ENCODE measurements at places on chromosomes 1 and 21.

GRCh38 chr21:35273333-35273732, 224.2 kb upstream of the RUNX1 start:
- DNase-seq, result no peak

GRCh38 chr1:119254067-119254720, 113.7 kb upstream of the WARS2 start:
- DNase-seq, result no peak

- no peak for DNase-seq
Measured at GRCh38 chr1:234244482-234244881, 128.8 kb upstream of the COA6 start.

DNA sequence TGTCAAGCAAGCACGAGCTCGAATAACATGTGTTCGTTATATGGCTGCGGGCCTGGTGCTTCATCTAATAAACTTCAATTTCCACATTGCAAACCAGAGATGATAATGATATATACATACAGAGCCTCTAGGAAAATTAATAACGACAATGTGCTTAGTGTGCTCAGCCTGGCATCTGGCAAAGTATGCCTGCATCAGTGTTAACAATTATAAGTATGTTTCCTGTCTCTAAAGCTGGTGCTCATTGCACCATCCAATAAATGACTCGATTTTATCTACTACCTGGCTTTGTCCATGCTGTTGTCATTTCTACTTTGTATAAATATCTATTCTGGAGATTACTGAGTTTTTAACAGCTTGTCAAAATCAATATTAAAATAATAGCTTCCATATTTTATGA, 1402.6 kb downstream of the MRPL39 start:
- DNase-seq, result no peak

GRCh38 chr1:185969028-185969427, 234.8 kb downstream of the HMCN1 start:
- DNase-seq, result no peak

GRCh38 chr1:203214871-203215270, 14.6 kb downstream of the CHIT1 start:
- no peak for DNase-seq

DNA sequence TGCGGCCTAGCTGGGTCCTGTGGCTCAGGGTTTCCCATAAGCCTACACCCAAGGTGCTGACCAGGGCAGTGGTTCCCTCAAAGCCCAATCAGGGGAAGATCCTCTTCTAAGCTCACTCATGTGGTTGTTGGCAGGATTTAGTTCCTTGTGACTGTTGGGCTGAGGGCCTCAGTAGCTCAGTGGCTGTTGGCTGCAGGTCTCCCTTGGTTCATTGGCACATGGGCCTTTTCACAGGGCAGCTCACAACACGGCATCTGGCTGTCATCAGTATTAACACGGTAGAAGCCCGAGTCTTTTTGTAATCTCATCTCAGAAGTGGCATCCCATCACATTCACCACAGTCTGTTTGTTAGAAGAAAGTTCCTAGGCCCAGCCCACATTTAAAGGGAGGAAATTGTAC, 188.2 kb upstream of the HMCN1 start:
- no peak for DNase-seq

DNA sequence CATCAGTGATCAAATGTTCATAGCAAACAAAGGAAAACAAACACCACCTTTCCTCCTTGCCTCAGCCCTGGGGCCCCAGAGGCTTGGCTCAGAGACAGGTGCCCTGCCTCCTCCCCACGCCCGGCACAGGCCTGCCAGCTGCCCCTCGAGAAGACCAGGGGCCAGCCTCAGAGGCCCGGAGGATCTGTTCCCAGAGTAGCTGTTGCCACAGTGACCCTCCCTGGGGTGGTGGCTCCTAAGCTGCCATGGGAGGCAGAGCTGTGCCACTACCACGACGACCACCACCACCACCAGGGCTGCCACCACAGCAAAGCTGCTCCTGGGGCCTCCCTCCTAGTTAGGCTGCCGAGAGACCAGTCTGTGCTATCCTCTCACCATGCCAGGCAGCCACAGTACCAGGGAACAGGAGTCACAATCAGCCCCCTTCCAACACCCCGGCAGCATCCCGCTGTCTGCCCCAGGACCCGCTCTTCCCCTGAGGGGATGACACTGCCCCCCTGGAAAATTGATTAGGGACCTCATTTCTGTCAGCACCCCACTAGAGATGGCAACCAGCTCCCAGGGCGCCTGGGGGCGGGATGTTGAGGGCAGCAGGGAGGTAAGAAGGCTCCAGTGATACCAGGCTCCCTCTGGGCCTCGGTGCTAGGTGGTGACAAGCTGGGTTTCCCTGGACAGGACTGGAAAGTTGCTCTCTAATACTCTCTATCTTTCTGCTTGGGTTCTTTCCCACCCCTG, 30.5 kb downstream of the KCNC4 start:
- no peak for DNase-seq

DNA sequence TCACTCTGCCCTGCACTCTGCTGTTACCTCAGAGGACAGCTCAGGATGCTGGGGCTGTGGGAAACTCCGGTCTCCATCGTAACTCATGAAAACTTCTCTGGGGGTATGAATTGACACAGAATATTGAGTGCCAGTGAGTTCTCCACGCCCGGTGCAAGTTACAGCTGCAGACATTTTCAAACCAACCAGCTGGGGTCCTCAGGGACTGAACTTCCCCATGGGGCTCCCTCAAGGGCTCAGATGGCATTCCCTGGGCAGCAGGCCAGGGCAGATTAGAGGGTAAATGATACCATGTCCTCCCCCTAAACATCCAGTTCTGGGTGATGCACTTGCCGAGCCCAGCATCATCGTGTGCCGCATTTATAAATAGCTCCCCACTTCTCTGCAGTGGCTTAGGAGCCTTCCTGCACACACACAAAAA, 27.8 kb upstream of the CCSAP start:
- DNase-seq, result no peak

DNA sequence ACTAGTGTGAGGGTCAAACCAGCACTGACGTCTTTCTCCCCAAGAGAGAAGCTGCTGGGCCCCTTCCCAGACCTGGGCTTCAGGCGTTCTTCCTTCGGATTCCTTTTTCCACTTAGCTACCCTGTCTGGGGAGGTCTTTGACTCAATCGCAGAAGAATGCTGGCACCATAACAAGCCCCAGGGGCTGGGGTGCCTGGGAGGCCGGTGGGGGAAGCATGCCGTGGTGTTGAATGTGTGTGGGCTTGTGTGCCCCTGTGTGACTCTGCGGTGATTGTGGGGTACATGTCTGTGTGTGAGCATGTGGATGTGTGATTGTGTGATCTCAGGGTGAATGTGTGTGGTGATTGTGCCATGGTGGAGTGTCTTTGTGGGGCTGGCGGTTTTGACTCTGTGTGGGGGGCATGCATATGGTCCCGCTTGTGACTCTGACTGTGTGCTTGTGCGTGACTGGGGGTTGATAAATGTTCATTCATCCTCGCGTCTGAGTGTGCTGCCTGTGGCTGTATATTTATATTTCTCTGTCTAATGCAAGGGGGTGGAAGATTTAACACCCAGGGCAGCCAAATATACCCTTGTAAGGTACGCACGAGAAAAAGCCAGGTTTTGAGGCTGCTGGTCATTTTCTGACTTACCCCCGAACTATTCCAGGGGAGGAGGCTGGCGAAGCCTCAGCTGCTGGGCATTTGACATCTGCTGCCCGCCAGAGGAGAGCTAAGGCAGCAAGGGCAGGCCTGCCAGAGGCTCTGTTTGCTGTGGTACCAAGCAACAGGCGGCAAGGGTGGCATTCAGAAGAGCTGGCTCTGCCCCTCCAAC, 1.1 kb upstream of the SYNC start:
- no peak for DNase-seq

GRCh38 chr21:39602076-39602689, 10.6 kb upstream of the B3GALT5 start:
- no peak for DNase-seq

DNA sequence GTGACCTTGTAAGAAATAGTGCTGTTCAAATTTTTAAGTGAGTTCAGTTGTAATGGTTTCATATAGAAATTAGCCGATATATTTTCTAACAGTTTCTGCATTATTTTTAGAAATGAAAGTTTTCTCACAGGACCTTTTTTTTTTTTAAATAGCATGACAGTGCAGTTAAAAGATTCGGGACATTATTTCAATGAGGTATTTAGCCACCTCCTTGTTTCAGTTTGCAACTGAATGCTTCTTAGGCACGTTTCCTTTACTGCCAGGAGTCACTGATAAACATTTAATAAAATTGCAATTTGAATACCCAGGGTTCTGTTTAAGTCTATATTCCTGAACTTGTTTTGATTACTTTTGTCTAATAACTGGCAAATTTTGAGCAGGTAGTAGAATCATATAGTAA, 304.7 kb downstream of the TM2D1 start:
- DNase-seq, result no peak

DNA sequence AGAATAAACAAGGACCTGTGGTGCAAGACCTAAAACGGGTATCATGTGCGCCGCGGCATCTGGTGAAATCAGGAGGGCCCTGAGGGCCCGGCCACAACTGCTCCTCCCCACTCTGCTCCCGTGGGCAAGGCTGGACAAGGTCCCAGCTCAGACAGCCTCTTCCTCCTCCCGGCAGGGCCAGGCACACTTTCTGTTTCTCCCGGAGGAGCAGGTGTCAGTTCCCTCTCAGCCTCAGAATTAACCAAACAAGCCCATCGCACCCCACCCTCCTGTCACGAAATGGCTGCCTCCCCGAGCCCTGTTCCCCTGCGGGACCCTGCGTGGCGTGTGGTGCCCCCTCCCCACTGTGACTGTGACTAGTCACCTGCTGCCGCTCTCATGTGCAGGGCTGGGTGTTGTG, 15.2 kb downstream of the PTTG1IP start:
- no peak for DNase-seq

DNA sequence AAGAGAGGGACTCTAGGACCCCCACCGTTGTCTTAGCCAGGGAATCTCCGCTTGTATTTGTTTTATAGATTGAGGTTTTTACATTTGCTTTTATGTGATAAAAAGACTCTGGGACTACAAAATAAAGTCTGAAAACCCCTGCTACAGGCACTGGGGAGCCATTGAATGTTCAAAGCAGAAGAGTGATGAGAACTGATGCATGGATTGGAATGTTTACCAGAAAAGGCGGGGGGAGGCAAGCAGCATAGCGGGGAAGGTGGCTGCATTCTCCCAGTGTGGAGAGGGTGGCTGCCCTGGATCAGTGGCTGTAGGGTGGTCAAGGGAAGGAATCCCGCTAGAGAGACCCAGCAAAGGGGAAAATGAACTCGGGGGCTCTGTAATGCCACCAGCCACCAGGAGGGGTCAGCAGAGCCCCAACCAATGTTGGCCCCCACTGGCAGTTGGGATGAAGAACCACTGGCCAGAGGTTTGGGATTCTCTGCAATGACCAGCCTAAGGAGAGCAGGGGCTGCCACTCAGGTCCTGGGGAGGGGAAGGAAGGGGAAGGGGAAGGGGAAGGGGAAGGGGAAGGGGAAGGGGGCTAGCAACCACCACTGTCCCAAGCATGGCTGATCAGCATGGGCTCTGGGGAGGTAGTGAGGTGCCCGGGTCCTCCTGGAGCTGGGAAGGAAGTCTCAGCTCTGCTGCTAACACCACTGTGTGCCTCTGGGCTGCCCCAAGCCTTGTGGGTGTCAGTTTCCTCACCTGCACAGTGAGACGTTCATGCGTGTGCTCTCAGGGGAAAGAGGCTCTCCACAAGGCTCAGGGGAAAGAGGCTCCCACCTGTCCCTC, 19.2 kb upstream of the PEF1 start:
- no peak for DNase-seq

- no peak for DNase-seq
Measured at GRCh38 chr1:167621780-167622313, 8.2 kb upstream of the RCSD1 start.

DNA sequence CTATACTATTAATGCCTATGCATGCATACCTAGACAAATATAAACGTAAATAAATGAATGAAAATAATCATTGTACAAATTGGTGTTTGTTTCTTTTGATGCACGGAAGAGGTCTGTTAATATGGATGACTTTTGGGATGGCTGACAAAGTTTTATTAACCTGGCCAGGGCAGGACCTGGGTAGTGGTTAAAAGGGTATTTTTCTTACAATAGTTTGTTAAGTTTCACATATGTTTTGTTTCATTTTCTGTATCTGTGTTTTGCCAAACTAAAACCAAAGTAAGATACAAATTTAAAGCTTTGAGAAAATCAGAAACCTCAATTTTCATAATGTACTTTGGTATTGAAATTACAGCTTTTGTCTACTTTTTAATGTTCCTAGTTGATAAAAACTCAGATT, 222.7 kb upstream of the OLFM3 start:
- DNase-seq, result no peak

DNA sequence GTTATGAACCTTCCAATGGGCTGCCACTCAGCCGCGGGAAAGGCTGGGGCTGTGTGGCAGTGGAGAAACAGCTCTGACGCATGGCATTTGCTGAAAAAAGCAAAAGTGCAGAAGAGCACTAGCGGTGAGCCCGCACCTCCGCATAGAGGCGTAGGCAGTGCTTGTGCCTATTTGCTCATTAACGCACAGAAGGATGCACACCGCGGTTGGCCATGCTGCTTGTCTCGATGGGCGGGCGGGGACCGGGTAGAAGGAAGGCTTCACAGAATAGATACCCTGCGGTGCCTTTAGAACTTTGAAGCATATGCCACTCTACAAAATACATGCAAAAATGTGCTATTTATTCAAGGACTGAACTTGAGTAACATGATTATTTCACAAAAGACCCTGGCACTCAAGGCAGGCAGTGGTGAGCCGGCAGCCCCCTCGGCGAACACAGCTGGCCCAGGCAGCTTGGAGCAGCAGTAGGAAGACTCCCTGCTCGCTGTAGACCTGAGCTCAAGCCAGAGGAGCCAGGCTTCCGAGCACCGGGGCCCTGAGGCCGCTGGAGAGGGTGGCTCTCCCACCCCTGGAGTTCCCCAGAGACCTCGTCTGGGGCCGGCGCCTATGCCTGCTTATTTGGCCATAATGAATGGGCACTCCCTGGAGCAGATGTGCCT, 71.5 kb downstream of the SIK1 start:
- DNase-seq, result no peak

DNA sequence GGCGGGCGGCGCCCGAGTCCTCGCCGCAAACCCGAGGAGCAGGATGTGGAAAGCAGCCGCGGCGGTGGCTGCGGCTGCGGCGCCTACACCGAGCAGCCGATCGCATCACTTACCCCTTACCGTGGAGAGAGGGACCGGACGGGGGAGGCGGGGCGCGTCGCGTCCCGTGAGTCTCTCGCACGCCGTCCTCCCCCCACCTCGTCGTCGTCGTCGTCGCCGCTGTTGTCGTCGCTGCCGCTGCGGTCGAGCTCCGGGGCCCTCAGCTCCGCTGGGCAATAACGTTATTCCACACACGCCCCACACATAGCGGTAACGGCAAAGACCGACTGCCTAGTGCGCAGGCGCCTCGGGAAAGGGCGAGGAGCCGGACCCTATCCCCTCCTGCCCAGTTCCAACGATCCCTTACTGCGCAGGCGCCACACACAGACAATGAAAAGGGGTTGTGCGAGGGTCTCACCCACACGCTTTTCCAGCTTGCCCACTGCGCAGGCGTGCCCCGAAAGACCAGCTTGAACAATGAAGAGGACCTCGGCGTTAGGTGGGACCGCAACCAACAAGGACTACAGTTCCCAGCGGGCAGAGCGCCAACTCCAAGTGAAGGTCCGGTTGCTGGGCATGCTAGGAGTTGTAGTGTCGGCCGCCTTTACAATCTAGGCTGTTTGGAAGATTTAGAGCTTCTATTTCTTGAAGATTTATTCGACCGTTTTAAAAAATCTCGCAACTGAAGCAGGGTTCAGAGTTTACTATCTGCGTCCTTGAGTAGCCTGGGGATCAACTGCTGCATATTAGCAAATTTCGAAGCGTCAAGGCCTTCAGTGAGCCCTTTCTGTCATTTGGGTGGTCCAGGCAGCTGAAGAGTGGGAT, at the start of gene CEP170:
CEP170 (minus strand) TSS at position 355 of the 864 bp plus-strand sequence. CDS start 30,001 bp downstream, outside the sequence.
- DNase-seq, result peak; percentile 99

GRCh38 chr1:209461168-209461567, 122.3 kb upstream of the CAMK1G start:
- no peak for DNase-seq

All from HAP-1 (cell line).